ENCODE measurements at places on chromosomes 1 and 21.

GRCh38 chr1:78831731-78832360 is 174.7 kb downstream of the ADGRL4 start:
- DNase-seq, result no peak

DNA sequence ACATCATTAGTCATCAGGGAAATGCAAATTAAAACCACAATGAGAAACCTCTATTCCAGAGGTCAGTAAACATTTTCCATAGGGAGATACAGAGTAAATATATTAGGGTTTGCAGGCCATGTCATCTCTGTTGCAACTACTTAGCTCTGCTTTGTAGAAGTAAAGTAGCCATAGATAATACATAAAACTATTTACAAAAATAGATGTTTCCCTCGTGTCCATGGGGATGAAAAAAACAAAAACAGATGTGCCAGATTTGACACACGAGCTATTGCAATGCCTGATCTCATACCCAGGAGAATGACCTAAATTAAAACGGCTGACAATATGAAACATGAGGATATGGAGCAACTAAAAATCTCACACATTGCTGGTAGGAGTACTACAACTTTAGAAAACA is 17.3 kb downstream of the LTN1 start:
- DNase-seq, result no peak

DNA sequence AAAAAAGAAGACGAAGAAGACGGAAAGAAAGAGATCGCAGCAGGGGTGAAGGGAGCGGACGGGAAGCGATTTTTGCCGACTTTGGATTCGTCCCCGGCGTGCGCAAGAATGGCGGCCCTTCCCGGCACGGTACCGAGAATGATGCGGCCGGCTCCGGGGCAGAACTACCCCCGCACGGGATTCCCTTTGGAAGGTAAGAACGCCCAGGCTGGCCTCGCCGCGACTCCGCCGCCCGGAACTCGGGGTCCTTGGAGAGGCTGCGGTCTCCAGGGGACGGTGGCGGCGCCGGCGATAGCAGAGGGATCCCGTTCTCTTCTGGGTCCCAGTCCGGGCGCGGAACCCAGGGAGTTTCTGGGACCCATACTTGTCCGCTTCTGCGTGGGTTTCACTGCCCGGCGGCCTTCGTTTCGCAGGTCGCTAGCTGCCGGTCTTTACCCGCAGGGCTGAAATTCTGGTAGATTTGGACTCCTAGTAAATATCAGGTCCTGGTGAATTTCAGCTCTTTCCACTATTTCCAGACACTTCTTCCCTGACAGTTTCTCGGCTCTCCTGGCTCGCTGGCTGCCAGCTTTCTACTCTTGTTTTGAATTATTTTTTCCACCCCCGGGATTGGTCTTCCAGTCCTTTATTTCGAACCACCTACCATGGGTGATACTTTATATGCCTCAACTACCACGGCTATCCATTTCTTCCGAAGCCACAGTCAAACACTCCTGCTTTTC is 1.0 kb downstream of the PAX7 start:
- DNase-seq, result no peak

DNA sequence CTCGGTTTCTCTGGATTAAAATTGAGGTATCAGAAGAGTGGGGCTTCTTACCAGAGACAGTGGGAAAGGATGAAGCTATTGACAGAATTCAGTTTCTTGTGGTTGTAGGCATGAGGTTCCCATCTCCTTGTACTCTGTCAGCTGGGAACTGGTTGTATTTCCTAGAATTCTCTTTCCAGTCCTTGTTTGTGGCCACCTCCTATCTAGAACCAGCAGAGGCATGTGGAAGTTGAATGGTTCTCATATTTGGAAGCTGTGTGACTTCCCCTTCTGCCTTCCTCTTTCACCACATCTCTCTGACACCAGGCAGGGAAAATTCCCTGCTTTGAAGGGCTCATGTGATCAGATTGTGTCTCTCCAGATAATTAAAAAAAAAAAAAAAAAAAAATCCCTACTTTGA is 457.7 kb upstream of the ADAMTS5 start:
- DNase-seq, result no peak

GRCh38 chr21:45532826-45533360 is 9.3 kb downstream of the SLC19A1 start:
- no peak for DNase-seq

DNA sequence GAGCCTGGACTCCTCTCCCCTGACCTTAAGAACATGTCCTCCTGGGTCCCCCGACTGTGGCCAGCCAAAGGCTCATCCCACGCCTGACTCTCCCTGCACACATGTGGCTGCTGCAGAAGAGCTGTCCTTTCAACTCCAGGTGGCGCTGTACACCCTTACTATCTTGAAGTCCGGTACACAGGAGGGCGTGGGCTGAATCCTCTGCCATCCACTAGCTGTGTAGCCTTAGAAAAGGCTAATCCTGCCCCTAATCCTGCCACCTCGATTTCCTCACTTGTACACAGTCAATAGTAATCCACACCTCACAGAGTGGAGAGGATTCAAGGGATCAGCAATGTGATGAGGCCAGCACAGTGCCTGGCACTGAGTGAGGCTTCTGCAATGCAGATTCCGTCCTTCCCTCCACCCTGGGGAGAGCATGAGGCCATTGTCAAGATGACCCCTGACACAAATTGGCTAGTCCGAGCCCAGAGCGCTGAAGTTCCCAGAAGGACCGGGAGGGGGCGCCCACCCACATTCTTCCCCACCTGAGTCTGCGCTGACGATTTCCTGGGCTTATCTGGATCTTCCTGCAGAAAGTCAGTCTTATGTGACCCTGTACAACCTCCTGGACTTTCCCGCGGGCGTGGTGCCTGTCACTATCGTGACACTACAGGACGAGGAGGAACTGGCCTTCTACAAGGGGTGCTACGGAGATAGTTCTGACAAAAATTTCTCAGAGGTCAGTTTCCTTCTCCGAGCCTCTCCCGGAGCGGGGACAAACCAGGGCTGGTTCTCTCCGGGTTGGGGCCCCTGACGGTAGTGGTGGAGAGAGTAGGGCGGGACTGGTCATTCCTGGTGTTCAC is 47.1 kb upstream of the DMBX1 start:
- peak; percentile 50 for DNase-seq

GRCh38 chr1:53605181-53605580 is 133.8 kb downstream of the GLIS1 start:
- no peak for DNase-seq

GRCh38 chr1:5999711-6000443 is 7.7 kb upstream of the NPHP4 start:
- no peak for DNase-seq

DNA sequence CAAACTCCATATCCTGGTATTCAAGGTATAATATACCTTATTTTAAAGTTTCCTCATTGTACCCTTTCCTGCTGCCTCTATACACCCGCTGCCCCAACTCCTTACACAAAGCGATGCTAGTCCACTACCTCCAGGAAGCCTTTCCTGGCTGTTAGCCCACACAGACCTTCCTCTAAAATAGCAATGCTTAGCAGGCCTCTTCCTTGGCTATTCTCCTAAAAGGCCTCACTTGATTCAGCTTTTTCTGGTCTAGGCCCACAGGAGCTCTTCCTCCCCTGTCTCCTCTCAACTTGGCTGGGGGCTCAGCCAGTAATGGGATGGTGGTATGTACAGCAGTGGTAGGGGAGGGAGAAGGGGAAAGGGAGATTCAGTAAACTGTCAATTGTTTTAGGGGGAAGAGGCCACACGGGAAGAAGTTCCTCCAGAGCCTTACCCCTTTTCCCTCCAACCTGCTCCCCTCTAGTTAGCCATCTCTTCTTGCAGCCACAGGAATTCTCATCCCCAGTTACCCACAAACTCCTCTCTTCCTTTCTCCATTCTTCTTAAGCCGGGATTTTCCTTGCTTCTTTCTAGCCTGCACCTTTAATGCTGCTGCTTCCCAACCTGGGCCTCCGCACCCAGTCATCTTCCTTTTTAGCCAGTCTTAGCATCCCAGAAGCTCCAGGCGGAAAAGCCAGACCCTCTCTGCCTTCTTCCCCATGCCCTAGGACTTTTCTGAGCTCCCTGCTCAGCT is 2.6 kb downstream of the LRRC41 start:
- no peak for DNase-seq

DNA sequence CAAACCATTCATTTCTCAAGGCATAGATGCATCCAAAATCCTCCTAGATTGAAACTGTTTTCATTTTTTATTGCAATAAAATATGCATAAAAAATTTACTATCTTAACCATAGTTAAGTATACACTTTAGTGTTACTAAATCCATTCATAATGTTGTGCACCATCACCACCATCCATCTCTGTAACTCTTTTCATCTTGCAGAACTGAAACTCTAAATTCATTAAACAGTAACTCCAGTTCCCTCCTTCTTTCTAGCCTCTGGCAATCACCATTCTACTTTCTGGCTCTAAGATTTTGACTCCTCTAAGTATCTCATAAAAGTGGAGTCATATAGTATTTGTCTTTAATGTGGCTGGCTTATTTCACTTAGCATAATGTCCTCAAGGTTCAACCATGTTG is 236.8 kb downstream of the SMYD3 start:
- DNase-seq, result no peak

DNA sequence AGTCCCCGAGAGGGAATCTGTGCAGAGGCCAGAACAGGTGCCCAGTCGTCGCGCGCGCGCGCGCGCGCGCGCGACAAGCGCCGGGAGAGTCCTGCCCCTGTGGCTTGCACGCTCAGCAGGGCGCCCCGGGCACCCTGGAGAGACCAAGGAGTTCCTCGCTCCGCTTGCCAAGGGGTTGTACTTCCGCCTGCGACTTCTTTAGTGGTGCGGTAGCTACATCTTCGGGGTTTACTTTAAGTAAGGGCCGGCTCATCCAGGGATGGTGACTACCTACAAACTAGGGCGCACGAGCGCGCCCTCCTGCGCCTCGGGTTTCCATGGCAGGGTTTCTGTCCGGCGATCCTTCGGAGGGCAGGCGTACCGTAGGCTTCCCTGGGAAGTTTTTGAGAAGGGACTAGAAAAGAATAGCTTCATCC is 1.4 kb downstream of the LHX4 start:
- DNase-seq, result no peak

DNA sequence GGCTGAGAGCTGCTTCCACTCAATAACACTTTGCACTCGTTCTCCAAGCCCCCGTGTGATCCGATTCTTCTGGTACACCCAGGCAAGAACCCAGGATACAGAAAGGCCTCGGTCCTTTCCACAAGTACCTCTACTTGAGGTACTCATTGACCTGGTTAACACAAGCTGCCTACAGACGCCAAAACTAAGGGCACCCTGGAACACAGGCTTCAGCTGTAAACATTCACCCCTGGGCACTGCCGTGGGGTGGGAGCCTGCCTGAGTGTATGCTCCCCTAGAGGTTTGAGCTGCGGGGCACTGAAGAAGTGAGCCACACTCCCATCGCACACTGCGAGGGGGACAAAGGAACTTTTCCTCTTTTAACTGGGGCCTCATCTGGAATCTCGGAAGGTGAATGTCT is 30.5 kb downstream of the LRRC3 start:
- no peak for DNase-seq

DNA sequence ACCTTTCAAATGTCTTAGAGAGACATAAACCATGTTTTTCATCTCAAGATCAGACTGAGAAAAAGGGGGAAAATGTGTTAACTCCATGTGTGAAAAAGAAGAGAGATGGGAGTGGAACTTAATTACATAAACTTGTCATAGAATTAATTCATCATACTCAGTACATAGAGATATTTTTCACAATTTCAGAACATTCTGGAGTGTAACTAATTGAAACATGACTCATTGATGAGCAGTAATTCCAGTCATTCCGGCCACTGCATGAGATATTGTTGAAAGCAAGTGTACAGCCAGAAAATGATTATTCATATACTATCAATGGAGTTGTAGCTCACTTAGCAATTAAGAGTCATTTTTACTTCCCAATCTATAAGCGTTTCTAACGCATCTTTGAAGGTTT is 739.3 kb downstream of the LTN1 start:
- DNase-seq, result no peak

DNA sequence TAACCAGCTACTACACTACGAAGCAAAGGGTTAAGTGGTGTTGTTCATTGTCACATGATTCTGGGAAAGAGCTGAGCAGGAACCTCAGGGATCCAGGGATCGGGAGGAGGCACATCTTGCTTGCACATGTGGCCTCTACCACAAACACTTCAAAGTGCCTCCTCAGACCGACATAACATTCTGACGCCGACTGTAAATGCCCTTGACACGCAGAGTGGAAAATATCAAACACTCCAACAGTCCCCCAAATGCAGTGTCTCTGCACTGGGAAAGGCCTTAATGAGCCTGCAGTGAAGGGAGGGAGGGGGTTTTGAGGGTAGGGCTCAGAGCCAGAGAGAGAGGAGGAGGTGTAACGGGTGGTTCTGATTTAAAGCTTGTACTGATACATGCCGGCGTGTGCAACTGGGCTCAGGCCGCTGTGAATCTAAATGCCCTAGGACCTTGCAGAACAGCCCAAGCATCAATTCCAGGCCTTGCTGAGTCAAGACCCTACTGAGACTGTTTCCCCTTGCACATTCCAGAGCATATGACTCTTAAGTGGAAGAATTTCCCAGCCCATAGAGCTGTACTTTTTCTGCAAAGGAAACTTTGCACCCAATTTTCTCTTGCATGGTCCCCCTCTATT is 163.7 kb downstream of the NTMT2 start:
- no peak for DNase-seq

All from T-cell (primary cell).